NB4 (cell line): ENCODE measurements at places on chromosomes 6 and 20.

DNA sequence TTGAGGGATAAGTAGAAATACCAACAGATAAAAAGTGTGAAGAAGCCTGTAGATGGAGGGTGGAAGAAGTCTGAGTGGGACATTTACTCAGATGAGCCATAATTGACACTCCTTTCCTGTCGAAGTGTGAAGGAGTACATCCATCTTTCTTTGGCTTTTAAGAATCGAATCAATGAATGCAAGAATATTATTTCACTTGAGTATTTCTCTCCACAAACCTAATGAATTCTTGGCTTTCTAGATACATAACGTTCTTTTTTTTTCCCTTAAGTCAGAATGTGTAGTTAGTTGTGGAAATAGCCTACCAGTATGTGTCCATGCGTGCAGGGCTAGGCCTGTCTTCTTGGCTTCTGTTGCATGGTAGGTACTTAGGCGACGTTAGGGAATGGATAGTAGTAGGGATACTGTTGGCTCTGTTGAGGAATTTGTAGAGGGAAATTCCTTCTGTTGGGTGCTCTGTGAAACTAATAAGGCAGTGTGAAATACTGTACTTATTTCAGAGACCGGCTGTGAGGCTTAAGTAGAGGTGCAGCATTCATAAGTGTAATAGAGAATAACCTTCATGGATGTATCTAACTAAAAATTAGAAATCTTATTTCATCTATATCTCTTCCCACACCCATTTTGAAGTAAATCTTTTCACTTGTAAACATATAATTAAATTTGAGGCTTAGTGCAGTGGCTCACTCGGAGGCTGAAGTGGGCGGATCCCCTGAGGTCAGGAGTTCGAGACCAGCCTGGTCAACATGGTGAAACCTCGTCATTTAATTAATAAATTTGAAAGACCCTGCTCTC lies 1.5 kb downstream of the RPS18 start:
- no peak for DNase-seq

- DNase-seq = no peak
Measured at GRCh38 chr20:31496761-31497295, 17.4 kb upstream of the HM13 start.

GRCh38 chr20:52268184-52268749 lies 76.7 kb upstream of the ZFP64 start:
- no peak for DNase-seq

DNA sequence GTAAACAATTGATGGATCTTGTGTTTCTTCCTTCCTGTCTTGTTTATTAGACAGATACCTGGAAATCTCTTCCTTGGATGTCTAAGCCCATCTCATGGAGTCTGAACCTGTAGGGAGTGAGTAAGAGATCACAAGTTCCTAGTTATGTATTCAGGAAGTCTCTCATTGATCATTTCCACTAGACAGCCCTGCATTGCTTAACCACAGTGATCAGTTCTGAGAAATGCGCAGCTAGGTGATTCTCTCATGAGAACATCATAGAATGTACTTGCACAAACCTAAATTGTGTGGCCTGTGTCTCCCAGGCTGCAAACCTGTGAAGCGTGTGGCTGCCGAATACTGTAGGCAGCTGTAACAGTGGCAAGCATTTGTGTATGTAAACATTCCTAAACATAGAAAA lies 39.1 kb downstream of the FAM120B start:
- DNase-seq = no peak

GRCh38 chr6:111486921-111487320 lies 3.9 kb upstream of the REV3L start:
- DNase-seq = no peak

GRCh38 chr6:129312880-129313279 lies 397.1 kb downstream of the ARHGAP18 start:
- no peak for DNase-seq
